Right lung (tissue), 10 donors: ENCODE measurements at places on chromosomes 5 and 9. TPM values are rescaled to one million over a fixed set of nuclear protein-coding genes. Genes with fewer than 3 reads are reported as not detected.
A peak's percentile ranks its signal among the peaks of the same experiment; 100 is the strongest.

DNA sequence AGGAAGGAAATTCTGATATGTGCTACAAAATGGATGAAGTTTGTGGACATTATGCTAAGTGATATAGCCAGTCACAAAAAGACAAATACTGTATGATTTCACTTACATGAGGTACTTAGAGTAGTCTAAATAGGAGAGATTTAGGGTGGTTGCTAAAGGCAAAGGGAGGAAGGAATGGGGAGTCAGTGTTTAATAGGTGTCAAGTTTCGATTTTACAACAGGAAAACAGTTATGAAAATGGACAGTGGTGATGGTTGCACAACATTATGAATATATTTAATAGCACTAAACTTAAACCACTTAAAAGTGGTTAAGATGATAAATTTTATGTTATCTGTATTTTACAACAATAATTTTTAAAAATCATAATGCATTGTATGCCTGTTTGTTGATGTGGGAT lies 40.4 kb upstream of the ECM2 start:
- no peak for DNase-seq

- no peak for DNase-seq
These were observed 145.9 kb downstream of the GAPVD1 start for GRCh38 chr9:125407432-125407973.

GRCh38 chr5:81639556-81639955 lies 111.3 kb downstream of the SSBP2 start:
- no peak for DNase-seq

- peak; percentile 38 for DNase-seq
These were observed 20.6 kb downstream of the SLC38A9 start for GRCh38 chr5:55691265-55692105.

DNA sequence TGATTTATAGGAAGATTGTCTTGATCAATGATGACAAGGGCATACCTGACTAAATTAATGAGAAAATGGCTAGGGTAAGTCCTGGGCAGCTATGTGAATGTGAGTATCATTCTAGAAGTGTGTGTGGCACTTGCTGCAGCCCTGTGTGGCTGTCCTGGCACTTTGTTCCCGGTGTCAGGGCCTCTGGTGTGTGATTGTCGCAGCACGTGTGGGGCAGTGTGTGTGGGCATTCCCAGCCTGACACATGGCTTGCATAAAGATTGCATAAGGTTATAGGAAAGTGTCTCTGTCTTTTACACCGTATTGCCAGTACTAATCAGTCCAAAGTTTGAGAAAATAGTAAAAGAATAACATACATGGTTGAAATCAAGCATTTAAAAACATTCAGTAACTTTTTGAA lies 74.4 kb downstream of the TRIO start:
- DNase-seq = no peak

GRCh38 chr9:73548201-73548600 lies 396.5 kb downstream of the ANXA1 start:
- DNase-seq = no peak

DNA sequence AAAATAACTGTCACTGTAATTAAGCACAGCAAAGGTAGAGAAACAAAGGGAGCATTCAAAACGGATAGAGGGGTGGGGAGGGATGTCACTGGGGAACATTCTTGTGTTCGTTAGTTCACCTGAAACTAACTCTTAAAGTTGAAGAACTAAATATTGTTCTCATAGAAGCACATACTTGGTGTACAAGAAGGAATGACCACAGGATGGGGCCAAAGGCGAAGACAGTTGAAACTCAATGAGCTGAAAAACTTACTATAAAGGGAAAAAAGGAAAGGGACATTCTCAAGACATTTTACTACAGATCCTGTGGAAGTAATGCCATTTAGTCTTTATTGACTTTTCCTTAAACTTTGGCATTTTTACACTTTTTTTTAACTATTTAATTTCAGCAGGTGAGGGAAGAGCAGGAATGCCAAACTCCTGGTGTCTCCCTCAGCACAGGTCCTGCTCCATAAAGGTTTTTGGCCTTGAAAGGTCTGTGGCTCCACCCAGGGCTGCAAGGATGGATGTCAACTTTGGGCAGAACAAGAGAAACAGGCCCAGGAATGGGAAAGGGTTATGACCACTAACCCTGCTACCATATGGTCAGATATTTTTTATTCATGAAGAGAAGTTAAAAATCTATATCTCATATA lies 197.6 kb upstream of the RASA1 start:
- no peak for DNase-seq

DNA sequence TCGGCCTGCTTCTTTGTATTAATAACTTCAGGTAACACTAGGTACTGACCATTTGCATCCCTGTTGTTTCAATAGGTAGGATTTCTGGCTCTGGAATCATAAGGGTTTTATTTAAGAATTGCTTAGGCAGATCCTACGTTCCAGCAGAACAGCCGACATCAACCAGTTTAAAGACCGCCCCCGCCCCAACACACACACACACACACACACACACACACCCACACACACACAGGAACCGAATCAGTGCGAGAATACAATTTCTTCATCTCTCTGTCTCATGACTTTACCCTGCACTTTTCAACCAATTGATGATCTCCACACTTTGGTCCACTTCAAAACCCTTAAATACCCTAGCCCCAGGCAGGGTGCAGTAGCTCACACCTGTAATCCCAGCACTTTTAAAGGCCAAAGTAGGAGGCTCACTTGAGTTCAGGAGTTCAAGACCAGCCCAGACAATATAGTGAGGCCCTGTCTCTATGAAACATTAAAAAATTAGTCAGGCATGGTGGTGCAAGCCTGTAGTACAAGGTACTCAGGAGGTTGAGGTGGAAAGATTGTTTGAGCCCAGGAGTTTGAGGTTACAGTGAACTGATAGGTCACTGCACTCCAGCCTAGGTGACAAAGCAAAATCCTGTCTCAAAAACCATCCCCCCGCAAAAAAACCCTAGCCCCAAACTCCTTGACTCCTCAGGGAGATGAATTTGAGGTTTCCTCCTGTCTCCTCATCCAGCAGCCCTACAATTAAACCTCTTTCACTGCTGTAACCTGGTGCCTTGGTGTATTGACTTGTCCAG lies 2.7 kb upstream of the MTMR12 start:
- DNase-seq = no peak

GRCh38 chr9:108474356-108474755 lies 381.4 kb downstream of the ACTL7B start:
- DNase-seq = no peak

DNA sequence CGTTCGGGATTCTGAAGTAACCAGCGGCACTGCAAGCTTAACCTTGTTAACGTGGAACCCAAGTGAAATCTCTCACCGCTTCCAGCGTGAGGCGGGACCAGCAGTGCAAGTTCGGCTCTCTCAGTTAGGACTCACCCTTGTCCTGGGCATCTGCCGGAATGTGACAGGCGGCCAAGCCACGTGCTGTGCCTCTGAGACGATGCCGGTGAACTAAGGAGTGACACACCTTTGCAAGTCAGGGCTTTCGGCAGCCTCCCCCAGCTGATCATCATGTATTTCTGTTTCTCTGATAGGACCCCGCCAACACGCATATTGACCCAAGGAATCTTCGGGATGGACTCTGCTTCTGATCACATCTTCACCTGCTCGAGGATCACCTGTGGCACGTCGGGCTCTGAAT lies 415.0 kb upstream of the IRX1 start:
- DNase-seq = no peak

DNA sequence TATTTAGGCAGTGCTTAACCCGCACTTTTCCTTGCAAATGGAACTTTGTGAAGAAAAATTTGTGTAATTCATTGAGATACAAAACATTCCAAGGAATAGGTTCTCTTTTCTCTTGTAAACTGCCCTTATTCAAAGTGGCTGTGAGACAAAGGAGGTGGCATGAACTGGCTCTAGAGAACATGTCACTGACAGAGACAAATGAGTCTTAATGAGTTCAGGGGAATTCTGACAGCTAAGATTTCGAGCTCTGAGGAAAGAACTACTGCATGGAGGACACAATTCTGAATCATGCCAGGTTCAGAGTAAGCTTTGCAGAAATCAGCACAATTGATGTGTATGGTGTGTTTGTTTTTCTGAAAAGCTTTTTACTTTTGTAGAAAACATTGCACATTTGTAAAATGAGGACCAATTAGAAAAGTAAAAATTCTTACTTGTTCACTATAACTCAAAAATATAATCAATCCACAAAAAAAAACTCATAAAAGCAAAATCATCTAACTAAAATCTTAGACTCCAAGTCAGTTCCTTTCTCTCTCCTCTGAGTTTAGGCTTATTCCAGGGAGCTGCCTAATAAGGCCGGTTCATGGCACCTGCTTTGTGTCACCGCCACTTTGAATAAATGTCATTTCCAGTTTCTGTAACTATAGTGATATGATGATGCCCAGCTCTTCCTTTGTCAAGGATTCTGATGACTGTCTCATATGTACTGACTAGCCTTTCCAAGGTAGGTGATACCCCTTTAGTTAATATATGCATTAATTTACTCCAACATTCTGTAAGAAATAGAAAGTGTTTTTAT lies 163.2 kb downstream of the HCN1 start:
- DNase-seq = no peak

- no peak for DNase-seq
These were observed 89.5 kb upstream of the LHFPL2 start for GRCh38 chr5:78738104-78738503.

DNA sequence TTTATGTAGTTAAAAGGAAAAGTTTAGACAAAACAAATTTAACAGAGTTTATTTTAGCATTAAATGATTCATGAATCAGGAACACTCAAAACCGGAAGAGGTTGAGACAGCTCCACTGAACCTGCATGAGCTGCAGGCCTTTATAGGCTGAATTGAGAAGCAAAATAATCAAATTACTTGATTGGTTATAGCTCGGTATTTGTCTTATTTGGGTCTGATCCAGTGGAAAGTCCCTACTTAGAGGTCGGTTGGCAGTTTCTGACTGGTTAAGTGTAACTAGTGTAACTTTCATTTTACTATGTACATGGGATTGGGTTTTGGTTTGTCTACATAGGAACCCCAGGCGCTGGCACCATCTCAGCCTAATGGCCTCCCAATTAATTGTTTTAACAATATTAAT lies 74.1 kb upstream of the PIK3R1 start:
- DNase-seq = no peak

DNA sequence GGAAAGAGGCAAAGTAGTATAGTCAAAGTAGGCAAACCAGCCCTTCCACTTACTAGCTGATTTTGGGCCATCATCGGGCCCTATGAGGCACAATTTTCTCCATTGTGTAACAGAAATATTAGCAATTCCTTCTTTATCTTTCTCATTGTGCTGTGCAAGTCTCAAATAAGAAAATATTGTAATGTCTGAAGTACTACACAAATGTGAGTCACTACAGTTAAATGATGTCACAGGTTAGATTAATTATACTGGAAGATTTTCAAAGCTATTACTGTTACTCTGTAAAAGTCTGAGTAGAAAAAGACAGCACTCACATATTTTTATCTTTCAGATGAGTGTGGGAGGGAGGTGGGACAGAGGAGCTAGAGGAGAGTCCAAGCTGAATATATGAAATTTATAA lies 12.4 kb upstream of the TMC1 start:
- no peak for DNase-seq

DNA sequence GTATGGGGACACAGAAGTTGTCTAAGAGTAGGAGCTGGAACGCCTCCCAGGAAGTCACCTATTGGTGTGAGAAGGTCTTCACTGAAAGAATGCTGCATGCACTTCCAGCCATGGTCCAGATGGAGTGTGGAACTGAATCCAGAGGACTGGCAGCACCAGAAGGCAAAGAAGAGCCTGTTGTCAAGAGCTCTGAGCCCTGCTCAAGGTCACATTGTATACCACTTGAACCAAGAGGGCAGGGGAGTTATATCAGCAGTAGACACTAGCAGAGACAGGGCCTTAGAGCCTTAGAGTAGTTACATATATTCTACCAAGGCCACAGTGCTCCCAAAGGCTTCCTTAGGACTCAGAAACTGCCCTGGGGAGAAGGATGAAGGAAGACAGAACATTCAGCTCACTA lies 130.8 kb upstream of the POC5 start:
- DNase-seq = no peak

DNA sequence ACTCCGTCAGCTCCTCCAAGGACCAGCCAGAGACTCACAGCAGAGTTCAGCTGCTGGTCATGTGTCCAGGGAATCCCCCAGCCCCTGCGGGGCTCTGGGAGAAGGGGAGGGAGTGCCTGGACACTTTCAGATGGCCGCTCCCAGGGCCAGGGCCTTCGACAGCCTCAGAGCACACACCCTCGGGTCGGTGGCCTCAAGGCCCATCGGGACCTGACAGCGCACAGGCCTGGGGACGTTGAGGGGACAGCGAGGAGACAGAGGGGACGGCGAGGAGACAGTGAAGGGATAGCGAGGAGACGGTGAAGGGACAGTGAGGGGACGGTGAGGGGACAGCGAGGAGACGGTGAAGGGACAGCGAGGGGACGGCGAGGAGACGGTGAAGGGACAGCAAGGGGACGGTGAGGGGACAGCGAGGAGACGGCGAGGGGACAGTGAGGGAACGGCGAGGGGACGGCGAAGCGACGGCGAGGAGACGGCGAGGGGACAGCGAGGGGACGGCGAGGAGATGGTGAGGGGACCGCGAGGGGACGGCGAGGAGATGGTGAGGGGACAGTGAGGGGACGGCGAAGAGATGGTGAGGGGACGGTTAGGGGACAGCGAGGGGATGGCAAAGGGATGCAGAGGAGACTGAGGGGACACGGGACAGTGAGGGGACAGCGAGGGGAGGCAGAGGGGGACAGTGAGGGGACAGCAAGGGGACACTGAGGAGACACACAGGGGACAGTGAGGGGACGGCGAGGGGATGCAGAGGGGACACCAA lies 47.3 kb downstream of the SLC12A7 start:
- DNase-seq = no peak

DNA sequence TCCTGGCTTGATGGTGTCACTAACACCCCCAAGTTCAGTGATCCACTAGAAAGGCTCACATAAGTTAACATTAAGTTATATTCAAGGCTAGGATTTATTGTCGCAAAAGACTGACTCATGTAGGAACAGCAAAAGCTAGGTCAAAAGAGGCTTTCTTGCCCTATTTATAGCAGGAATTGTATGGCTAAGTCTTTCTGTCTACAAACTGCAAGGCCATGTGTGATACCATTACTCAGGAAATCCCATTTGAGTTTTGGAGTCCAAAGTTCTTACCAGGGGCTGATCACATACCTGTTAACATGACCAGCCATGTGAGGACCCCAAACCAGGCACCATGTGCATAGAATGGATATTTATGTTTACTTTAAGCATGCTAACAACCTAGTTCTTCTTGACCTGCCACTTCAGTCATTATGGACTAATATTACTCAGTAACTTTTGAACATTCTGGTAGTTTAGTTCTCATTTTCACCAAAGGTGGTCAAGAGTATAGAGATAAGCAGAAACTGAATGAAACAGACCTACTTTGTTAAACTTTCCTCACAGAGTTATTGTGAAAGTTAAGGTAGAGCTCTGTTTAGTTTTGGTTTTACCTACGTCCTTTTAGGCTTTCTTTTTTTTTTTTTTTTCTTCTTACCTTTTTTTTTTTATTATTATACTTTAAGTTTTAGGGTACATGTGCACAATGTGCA lies 281.1 kb downstream of the FER start:
- no peak for DNase-seq

- DNase-seq = peak; percentile 56
These were observed at the start of gene MVB12B for GRCh38 chr9:126326228-126327005. TSS of gene MVB12B (plus strand) at chr9:126326829. CDS start at chr9:126326930, 101 bp downstream.

Gene SPACA9
- polyA plus RNA-seq = 10.4 TPM

Gene WDR31
- polyA plus RNA-seq = 6.2 TPM

Gene CER1
- 0.64 TPM for polyA plus RNA-seq

Gene CNTNAP3
- 3.6 TPM for polyA plus RNA-seq

Gene PCDHAC1
- 0.30 TPM for polyA plus RNA-seq
